CD4-positive, alpha-beta memory T cell (primary cell): ENCODE measurements at places on chromosomes 5 and 9. TPM values are rescaled to one million over a fixed set of nuclear protein-coding genes. Genes with fewer than 3 reads are reported as not detected.

- peak; percentile 91 for DNase-seq
Measured at GRCh38 chr9:120580051-120580896, at the start of gene CDK5RAP2. Gene CDK5RAP2 (minus strand): TSS chr9:120580167. CDS start chr9:120579978, 189 bp downstream.

- DNase-seq, result no peak
Measured at GRCh38 chr9:12538842-12539579, 154.2 kb upstream of the TYRP1 start.

GRCh38 chr5:2353211-2353610, 398.3 kb downstream of the IRX2 start:
- no peak for DNase-seq

TMEM215 gene
- total RNA-seq, result not detected

NCS1 gene
- total RNA-seq, result 0.64 TPM
